ENCODE measurements at places on chromosomes 13 and 19.

- DNase-seq: peak; percentile 86
Observed at GRCh38 chr13:94329754-94330551, 149.5 kb downstream of the DCT start.

- peak; percentile 9 for DNase-seq
Observed at GRCh38 chr13:71864986-71865873, 1.8 kb downstream of the DACH1 start.

GRCh38 chr19:39167461-39168257, 29.1 kb upstream of the NCCRP1 start:
- DNase-seq: no peak

- DNase-seq: peak; percentile 92
Observed at GRCh38 chr13:33017323-33017929, 1.2 kb downstream of the KL start.

GRCh38 chr19:16521715-16522289, 20.4 kb downstream of the CHERP start:
- no peak for DNase-seq

- DNase-seq: no peak
Observed at GRCh38 chr19:1968279-1969175, 27.6 kb downstream of the CSNK1G2 start.

DNA sequence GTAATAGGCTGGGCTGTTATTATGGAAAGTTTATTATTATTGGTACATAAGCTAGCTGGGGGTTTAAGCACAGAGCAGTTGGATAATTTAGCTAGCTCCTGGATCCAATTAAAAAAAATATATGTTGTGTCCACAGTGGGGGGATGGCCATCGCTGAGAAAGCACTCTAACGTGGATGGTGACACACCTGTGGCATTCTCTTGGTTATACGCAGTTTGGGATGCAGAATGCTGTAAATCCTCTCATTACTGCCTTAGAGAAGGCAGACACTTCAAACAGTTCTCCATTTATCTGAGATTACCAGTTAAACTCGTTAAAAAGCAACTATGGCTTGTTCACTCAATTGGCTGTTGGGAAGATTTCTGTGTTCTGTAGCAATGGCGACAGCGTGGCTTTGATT, 2.4 kb upstream of the ZNF536 start:
- DNase-seq: no peak

DNA sequence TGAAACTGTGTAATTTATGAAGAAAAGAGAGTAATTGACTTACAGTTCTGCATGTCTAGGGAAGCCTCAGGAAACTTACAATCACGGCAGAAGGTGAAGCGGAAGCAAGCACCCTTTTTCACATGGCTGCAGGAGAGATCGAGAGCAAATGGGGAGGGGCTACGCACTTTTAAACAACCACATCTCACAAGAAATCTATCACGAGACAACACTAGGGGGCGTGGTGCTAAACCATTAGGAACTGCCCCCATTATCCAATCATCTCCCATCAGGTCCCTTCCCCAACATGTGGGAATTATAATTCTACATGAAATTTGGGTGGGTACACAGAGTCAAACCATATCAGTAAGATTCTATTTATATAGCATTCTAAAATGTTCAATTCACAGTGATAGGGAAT, 114.8 kb upstream of the TRPC4 start:
- no peak for DNase-seq

- DNase-seq: peak; percentile 47
Observed at GRCh38 chr13:97226788-97227627, 4.9 kb downstream of the MBNL2 start.

DNA sequence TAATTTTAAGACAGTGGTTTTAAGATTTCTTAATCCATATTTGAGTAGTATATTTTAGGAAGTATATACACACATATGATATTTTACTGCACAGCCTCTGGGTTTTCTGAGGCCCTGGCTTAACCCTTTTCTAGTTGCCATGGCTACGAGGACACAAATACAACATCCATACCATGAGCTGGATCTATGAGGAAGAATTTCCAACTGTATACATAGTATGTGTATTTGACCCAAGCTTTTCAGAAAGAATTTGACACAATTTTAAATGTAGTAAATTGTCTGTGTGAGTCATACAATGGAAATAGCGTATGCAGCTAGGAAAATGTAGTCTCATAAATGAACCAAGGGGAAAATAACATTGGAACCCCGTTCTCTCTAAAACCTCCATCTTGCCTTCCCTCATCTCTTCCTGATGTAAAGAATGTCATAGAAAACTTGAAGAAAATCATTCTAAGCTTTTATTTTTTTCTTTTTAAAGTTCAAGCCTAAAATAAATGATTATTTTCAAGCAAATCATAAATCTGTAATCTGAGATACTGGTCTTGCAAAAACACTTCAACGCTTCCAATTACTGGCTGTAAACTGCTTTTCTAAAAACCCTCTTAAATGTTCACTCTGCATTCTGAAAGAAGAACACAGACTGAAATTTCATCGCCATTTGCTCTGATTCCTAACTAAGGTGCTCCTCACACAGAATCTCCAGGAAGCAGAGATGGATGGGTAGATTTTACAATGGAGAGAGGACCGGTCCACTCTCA, 172.4 kb downstream of the LACC1 start:
- DNase-seq: no peak

DNA sequence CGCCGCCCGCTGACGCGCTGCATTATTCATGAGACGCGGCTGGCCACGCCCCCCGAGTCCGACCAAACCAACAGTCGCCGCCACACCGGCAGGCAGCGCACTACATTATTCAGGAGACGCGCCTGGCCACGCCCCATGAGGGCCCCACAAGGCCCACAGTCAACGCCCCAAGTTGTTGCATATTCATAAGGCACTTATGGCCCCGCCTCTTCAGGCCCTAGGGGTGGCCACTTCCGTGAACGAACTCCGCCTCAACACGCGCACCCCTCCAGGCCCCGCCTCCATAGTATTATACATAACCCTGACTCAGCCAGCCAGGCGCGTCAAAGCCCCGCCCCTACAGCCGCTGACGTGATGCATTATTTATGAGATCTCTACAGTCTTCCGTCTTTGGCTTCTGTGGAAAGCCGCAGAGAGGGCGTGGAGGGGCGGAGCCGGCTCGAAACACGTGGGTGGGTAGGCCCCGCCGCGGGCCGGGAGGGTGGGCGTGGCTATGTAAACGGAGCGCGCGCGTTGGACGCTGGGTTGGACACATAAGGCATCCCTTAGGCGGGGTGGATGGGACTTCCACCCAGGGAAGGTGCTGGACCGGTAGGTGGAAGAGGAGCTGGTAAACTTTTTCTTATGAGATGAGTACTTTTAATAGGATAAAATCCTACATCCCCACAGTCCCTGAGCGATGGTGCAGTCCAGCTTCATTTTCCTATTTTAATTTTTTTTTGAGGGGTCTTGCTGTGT, 423 bp upstream of the ELL start:
- peak; percentile 100 for DNase-seq

GRCh38 chr19:19532806-19533701, 4.3 kb downstream of the YJEFN3 start:
- DNase-seq: no peak

GRCh38 chr19:12665281-12665573, 1.3 kb downstream of the MAN2B1 start:
- DNase-seq: no peak

GRCh38 chr19:55585658-55586339, 5.2 kb upstream of the ZNF579 start:
- peak; percentile 83 for DNase-seq

- no peak for DNase-seq
Observed at GRCh38 chr13:21152251-21152899, 24.0 kb downstream of the SKA3 start.

GRCh38 chr13:100108913-100109507, 20.1 kb downstream of the PCCA start:
- DNase-seq: peak; percentile 68

- no peak for DNase-seq
Observed at GRCh38 chr19:4456843-4457653, 546 bp downstream of the UBXN6 start.

GRCh38 chr19:53876651-53877224, 5.3 kb upstream of the PRKCG start:
- no peak for DNase-seq

- no peak for DNase-seq
Observed at GRCh38 chr13:104416973-104417372, 1350.8 kb upstream of the SLC10A2 start.

DNA sequence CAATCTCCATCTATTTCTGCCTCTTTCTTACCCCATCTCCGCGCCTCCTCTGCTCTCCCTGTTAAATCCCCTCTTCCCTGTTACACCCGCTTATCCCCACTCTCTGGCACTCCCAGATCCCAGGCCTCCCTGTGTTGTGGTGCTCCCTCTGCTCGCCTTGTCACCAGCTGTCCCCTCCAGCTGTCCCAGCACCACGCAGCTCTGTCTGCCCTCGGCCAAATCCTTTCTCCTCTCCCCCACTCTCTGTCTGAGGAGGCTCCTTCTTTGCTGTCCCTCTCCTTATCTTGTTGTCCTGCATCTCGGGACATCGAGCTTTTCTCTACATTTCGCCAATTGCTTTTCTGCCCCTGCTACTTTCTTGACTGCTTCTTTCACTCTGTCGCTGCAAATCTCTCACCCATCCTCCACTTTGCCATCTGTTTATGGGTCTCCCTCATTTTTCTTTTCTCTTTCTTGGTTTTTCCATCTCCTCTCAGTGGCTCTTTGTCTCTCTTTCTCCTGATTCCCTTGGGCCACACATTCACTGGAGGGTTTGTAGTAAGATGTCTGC, 941 bp downstream of the ZNF160 start:
- DNase-seq: peak; percentile 2

DNA sequence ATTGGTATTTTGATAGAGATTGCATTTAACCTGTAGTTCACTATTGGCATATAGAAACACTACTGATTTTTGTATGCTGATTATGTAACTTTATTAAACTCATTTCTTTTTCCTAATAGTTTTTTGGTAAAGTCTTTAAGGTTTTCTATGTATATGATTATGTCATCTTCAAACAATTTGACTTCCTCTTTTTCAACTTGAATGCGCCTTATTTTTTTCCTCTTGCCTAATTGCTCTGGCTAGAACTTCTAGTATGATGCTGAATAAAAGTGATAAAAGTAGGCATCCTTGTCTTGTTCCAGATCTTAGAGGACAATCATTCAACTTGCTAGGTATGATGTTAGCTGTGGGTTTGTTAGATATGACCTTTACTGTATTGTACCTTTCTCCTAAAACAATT, 1034.9 kb downstream of the PCDH9 start:
- no peak for DNase-seq

DNA sequence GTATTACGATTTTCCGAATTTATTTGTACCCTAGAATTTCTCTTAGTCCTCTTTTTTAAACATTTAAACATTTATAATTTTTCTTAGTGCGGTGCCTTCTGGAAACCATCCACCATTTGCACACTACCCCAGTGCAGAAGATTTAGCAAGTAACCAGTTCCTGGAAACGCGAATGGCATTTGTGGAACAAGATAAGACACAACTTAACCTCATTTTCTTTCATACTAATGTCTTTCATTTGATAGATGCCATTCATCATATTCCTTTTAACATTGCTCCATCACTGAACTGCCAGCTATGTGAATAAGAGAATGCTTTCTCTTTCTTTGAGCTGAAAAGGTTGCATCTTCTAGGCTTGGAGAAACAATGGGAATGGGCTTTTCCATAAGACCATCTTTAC, 6.8 kb downstream of the FRY start:
- DNase-seq: no peak

DNA sequence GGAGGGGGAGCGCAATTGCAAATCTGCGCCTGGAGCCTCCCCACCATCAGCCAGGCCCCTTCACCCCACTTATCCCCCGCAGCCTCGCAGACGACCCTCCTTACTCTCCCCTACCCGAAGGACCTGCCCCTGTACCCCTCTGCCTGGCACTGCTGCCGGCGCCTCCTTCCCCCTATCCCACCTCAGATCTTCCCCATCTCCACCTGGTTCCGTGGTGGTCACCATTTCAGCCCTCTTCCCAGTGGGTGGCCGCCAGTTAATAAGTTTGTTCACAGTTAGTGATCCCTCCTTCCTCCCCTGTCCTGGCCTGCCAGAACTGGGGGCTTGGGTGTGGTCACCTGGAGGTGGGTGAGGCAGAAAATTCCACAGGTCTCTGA, 397 bp downstream of the SLC44A2 start:
- DNase-seq: no peak

- no peak for DNase-seq
Observed at GRCh38 chr19:14821937-14822336, 13.0 kb downstream of the OR7A5 start.

- no peak for DNase-seq
Observed at GRCh38 chr19:49344505-49345423, 9.6 kb downstream of the CD37 start.

- no peak for DNase-seq
Observed at GRCh38 chr19:39506598-39506943, 7.8 kb downstream of the DLL3 start.

GRCh38 chr19:51448411-51449016, 9.7 kb downstream of the SIGLEC8 start:
- DNase-seq: no peak

GRCh38 chr13:25111585-25111956, 15.6 kb downstream of the PABPC3 start:
- peak; percentile 45 for DNase-seq

DNA sequence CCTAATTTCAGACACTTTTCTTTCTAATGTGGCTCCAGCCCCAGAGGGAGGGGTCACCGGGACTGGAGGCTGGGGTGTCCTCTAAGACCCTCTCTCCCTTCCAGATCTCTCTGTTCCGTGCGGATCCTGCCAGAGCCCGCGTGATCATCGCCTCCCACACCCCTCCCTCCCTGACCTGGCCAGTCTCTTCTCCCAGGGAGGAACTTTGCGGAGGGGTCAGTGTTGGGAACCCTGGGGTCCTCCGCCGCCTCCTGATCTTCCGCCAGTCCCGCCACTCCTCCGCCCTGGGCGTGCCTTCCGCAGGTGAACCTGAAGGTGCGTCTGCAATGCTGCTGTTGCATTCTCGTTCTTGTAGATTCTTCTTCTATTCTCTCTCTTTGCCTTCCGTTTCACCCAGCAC, 9.1 kb downstream of the SOX21 start:
- no peak for DNase-seq

DNA sequence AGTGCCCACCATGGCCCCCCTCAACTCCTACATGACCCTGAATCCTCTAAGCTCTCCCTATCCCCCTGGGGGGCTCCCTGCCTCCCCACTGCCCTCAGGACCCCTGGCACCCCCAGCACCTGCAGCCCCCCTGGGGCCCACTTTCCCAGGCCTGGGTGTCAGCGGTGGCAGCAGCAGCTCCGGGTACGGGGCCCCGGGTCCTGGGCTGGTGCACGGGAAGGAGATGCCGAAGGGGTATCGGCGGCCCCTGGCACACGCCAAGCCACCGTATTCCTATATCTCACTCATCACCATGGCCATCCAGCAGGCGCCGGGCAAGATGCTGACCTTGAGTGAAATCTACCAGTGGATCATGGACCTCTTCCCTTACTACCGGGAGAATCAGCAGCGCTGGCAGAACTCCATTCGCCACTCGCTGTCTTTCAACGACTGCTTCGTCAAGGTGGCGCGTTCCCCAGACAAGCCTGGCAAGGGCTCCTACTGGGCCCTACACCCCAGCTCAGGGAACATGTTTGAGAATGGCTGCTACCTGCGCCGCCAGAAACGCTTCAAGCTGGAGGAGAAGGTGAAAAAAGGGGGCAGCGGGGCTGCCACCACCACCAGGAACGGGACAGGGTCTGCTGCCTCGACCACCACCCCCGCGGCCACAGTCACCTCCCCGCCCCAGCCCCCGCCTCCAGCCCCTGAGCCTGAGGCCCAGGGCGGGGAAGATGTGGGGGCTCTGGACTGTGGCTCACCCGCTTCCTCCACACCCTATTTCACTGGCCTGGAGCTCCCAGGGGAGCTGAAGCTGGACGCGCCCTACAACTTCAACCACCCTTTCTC, 8.2 kb downstream of the FOXA3 start:
- no peak for DNase-seq

- peak; percentile 25 for DNase-seq
Observed at GRCh38 chr19:51194527-51195315, 30.2 kb upstream of the CD33 start.

GRCh38 chr13:50400035-50400726, 384.9 kb downstream of the KCNRG start:
- no peak for DNase-seq
